ENCODE measurements at places on chromosomes 5 and 9.

GRCh38 chr5:1343315-1343751, 1.6 kb downstream of the CLPTM1L start:
- DNase-seq: no peak

- no peak for DNase-seq
These were observed 85.0 kb downstream of the MEGF10 start for GRCh38 chr5:127375544-127376091.

- DNase-seq: no peak
These were observed 26.4 kb downstream of the TNFSF15 start for GRCh38 chr9:114779352-114779845.

DNA sequence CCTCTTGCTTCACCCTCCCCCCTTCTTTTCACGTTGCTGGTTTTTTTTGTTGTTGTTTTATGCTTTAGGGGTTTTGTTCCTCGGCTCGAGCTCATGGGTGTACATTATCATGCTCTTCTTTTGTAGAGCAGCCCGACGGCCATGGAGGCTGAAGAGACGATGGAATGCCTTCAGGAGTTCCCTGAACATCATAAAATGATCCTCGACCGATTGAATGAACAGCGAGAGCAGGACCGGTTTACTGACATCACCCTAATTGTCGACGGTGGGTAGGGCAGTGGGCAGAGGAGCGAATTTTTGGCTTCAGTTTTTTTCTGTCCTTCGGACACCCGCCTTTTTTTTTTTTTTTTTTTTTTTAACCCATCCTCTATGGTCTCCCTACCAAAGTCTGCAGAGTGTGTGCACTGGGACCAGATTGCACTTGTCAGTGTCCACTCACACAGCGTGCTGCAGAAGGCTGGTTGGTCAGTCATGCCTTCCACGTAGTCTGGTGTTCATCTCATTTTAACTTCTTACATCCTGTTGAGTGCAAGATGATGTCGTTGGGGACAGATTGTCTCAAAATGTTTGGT, 1.3 kb downstream of the ZNF131 start:
- DNase-seq: no peak

- DNase-seq: no peak
These were observed 132.5 kb downstream of the HSD17B3 start for GRCh38 chr9:96169484-96169883.

GRCh38 chr5:169914766-169915165, 65.5 kb downstream of the INSYN2B start:
- no peak for DNase-seq

DNA sequence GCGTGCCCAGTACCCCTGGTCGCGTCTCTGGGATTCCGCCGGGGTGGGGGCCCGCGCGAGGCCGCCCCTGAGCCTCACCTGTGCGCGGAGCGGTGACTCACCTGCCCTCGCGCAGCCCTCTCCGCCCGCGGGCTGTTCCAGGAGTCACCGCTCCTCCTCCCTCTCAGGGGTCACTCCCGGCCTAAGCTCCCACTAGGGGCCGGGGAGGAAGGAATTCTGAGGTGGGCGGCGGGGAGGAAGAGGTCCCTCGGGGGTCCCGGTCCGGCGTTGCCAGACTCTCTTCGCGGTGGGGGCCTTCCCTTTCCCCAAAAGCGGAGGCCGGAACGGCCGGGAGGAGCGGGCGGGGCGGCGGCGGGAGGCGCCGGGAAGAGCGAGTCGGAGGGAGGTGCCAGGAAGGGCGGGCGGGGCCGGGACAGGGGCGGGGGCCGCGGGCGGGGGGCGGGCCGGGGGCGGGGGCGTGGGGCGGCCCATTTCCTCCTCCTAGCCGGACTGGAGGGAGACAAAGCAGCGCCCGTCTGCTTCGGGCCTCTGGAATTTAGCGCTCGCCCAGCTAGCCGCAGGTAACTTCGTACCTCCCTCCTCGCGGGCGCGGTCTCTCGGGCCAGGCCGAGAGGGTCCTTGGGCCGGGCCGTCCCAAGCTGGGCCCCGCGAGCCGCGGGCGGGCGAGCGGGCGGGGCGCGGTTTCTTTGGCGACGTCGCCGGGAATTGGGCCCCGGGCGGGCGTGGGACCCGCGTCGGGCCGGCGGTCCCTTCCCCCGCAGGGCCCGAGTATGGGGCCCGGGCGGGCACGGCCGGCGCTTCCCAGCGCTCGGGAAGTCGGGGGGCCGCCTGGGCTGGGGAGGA, at the start of gene CTNNA1:
TSS of gene CTNNA1 (plus strand) at position 475 of the 843 bp plus-strand sequence. CDS start 28,500 bp downstream, outside the sequence.
- peak; percentile 68 for DNase-seq

DNA sequence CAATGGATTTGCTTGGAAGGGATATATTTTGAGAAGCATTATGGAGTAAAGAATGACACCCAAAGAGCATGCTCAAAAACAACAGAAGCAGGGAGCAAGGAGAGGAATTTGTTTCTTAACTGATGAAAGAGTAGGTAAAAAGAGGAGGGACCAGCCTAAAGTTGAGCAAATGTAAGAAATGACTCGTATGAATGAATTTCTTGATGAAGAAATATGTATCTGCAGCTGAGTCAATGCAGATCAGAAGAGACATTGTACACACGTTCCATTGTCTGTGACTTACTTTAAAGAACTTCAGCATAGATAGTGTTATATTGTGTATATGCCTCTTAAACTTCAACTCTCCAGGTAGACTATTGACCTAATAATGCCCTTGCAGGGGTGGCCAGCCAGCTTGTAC, 112.7 kb upstream of the NREP start:
- DNase-seq: no peak

DNA sequence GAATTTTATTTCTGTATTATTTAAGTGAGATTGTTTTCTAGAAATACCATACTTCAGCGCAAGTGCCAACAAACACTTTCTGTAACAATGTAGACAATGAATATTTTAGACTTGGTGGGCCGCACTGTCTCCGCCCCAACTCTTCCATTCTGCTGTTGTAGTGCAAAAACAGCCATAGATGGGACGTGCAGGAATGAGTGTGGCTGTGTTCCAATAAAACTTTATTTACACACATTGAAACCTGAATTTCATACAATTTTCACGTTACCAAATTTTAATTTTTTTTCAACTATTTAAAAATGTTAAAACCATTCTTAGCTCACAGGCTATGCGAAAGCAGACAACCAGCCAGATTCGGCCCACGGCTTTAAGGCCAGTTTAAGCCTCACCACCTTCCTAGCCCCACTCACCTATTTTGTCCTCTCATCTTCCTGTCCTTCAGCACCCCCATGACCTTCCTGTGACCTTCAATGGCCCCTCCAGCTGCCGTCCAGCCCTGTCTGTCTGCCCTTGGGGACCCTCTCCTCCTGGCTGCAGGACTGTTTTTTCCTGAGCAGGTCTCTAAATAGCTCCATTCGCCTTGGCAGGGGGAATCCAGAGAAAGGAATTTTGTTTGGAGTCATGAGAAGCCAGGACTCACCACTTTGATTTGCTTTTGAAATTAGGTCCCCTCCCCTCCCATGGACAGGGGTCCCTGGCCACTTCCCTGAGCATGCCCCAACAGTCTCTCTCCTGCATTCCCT, 11.2 kb upstream of the ANXA6 start:
- no peak for DNase-seq

GRCh38 chr5:91469517-91470165, 86.5 kb upstream of the ARRDC3 start:
- DNase-seq: no peak

GRCh38 chr5:173670130-173670651, 53.7 kb upstream of the BOD1 start:
- no peak for DNase-seq

GRCh38 chr5:54679686-54680085, 162.1 kb downstream of the SNX18 start:
- no peak for DNase-seq

Data from activated T-cell treated with anti-CD3 and anti-CD28 coated beads, Interleukin-2, amount 50 U/mL, for 1 hour (primary cell).